ENCODE measurements at places on chromosomes 5 and 9. TPM values are rescaled to one million over a fixed set of nuclear protein-coding genes. Genes with fewer than 3 reads are reported as not detected.

DNA sequence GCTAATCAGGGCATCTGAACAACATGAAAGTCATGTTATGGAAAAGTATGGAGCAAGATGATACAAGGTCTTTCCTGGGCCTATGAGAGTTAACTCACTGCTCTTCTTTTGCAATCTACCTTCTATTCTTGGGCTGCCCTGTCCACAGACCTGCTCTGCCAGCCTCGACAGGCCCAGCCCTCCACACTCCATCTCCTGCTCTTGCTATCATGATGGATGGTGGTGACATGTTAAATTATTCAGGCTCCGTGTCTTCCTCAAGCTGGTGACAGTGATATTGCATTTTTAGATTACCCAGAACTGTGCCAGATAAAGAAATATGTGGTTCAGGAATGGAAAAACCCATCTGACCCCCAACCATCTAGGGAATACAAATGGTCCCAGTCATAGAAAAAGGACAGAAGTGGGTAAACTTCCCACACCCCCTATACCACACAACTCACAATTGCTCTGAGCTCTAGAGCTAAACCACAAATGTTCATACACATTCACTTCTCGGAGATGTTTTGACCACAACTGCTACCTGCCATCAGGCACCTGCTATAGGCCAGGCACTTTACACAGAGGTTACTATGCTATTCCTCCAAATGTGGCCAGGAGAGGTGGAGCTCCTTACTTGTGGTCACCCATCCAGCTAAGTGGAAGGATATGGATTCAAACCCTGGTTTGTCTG, 311.3 kb downstream of the ASTN2 start:
- DNase-seq, result no peak

DNA sequence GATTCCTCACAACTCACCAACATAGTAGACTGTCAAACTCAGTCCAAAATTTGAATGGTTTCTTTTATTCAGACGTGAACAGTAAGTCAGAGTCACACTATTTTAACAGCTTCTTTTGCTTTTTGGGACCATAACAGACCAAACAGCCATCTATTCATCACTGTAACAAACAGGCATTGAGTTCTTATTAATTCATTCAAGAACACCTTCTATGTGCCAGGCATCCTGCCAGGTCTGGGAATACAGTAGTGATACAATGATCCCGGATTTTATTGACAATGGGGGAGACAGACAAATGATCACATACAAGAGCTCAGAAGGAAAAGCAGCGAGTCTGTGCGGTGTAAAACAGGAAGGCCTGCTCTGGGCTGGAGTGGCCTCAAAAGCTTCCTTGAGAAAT, 153.3 kb upstream of the ERCC6L2 start:
- no peak for DNase-seq

GRCh38 chr9:33718987-33719386, 76.4 kb upstream of the PRSS3 start:
- DNase-seq, result peak; percentile 65

DNA sequence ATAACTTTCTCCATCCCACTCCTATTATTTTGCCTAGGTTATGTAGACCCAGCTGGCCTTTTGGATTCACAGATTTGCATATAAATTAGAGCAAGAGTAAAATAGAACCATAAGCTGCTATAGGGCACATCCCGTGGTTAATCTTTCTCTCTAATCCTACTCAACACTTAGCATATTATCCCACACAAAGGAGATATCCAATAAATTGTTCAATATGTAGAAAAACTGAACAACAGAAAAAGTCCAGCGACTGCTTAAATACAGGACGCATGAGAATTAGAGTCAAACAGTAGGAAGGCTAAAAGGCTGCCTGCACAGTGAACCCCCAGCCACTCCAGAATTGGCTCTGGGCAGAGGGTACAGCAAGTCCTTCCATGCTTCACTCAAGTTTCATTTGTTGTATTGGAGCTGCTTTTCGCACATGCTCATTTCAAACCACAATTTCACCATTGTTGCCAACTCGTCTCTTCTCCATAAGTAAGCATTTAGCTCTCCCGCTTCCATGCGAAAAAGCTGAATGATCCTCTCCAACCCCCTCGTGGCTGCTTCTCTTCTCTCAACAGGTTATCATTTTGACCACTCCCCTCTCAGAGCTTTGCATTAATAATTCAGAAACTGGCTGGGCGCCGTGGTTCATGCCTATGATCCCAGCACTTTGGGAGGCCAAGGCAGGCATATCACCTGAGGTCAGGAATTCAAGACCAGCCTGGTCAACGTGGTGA, 14.1 kb upstream of the IQGAP2 start:
- DNase-seq, result no peak

- no peak for DNase-seq
Measured at GRCh38 chr5:76855961-76856360, 6.1 kb downstream of the S100Z start.

DNA sequence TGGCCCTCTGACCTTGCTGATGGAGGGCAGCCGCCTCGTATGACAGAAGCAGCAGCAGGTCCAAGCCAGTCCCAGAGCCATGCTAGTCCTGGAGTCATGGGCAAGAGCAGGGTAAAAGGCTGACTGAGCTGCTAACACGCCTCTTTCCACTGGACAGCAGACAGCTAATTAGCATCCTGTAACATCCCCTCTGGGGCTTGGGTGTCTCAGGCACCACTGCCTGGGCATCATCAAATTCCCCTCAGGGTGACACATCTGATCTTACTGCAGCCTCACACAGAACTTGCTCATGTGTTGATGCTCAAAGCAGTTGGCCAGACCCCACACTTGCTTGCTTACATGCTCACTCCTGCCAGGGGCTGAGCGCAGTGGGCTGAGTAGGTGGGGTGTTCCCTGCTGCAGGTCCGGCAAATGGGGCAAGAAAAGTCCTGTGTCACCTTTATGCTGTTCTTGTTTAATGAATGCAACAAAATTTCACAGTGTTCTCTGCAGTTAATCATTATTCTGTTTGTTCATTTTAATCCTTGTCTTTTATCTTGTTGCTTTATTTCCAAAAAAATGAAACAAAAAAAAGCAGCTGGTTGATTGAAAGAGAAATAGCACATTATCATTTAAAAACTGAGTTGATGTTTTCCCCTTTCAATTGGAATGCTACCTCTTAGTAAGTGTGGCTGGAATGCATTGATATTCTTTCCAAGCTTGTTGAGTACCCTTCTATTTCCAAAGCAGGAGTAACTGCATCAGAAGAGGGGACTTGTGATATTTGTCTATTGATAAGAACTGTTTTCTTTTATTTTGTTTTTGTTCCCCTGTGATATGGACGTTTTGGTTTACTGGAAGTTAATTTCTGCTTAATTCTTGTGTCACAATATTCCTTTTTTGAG, 254.1 kb downstream of the CDH18 start:
- no peak for DNase-seq

DNA sequence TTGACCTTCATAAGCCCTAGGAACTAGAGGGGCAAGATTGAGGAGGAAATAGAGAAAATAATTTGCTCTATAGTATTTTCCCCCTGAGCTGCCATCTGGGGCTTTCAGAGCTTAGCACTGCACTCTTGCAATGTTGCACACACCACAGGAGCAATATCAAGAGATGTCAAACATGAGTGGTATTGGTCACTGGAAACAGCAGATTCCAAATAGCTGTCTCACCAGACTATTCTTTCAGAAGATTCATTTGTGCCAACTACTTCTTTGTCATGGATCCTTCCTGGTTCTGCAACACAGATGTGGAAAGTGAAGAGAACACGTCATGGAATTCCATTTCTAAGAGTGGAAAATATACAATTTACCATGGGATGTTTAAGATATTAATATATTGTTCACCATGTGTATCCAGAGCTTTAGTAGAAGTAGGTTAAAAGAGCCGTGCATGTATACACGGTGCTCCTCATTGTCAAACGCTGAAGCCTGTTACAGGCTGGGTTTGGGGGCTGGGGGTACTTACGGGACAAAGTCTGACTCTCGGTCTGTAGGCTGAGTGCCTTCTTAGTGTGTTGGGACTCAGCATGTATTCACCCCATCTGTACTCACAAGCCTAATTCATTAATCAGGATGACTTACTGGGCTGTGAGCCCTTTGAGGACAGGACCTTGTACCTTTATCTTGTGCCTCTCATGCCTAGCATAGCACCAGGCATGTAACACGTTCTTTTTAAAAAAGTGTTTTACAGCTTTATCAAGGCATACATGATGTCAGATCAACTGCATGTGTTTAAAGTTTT, 31.4 kb upstream of the GDNF start:
- no peak for DNase-seq

GRCh38 chr9:110802416-110803035, 133.9 kb downstream of the MUSK start:
- no peak for DNase-seq

DNA sequence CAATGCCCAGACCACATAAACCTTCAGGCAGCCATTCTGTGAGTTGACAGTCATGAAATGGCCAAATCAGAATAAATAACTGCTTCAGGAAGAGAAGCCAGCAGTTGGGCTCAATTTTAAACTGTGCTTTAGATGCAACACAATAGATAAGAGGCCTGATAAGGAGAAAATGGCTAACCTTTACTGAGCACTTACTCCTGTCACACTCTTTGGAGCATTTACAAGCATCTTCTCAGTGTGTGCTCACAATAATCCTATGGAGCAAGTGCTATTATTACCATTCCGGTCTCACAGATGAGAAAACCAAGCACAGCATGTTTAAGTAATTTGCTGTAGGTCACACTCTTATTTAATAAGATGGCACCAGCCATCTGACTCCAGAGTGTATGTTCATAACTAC, 11.5 kb upstream of the SH3RF2 start:
- no peak for DNase-seq

GRCh38 chr9:738209-738915, 103.1 kb upstream of the DMRT1 start:
- peak; percentile 80 for DNase-seq

DNA sequence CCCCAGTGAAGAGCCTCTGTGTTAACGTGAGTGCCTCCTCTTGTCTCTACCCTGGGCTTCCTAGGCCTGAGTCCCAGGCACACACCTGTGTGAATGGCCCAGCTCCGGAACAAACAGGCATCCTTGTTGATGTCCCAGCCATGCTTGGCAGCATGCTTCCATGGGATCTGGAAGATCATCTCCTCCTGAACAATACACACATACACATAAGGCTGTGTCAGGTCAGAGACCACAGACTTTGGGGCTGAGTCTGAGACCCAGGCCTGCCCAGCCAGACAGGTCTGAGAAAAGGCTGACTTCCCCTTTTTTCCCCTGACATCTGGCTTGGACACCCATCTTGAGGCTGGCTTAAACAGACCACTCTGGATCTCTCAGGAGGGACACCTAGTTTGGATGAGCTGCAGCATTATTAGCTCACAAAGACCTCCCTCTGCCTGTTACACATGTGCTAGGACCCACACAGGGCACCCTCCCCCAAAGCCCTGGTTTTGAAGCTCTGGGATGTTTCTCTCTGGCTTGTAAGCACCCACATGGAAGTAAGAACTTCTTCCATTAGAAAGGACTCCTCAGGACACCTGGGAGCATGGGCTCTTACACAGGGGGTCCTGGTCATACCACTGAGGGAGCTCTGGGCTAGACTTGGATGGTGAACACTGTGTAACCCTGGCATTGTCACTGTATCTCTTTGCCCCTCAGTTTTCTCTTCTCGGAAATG, 2.6 kb downstream of the IRF1 start:
- DNase-seq, result peak; percentile 20

The GKAP1 gene
- 6.1 TPM for total RNA-seq

- DNase-seq, result no peak
Measured at GRCh38 chr9:2043243-2043642, 28.1 kb downstream of the SMARCA2 start.

DNA sequence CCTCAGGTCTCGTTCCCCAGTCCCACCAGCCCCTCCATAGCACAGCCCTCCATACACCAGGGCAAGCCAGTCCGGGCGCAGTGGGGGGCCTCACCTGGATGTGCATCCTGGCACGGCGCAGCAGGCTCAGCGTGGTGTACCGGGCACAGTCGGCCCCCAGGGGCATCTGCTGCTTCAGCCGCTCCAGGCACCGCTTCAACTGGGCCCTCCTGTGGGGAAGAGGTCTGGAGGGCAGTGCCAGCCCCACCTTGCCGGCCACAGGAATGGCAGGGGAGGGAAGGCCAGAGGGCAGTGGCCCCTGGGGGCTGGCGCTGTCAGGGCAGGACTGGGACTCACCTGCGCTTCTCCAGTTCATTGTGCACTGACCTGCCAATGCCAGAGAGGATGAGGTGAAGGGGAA, 1.4 kb downstream of the MXD3 start:
- peak; percentile 23 for DNase-seq

GRCh38 chr9:69822116-69822750, 1.6 kb downstream of the CFAP95 start:
- no peak for DNase-seq

DNA sequence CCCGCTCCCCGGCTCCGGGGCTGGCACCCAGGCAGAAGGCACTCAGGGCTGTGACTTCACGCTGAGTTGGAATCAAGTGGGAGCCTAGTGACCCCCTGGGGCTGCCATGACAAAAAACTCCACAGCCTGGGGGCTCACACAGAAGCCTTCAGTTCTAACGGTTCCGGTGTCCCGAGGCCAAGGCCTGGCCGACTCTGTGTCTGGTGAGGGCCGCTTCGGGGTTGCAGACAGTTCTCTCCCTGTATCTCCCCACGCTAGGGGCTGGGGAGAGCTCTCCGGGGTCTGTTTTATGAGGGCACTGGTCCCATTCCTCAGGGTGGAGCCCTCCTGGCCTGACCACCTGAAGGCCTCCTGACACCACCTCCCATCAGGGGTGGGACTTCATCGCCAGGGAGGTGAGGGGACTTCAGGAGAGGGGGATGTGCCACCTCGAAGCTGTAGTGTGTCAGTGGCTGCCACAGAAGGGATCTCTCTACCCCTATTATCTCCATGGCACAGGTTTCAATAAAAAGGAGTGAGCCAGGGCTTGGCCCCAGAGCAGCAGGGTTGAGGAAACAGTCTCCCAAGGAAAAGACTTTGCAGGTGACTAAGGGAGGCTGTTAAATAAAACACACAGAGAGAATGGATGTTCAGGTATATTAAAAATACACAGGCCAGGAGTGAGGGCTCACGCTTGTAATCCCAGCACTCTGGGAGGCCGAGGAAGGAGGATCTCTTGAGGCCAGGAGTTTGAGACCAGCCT, 1.5 kb upstream of the SLC6A3 start:
- no peak for DNase-seq

DNA sequence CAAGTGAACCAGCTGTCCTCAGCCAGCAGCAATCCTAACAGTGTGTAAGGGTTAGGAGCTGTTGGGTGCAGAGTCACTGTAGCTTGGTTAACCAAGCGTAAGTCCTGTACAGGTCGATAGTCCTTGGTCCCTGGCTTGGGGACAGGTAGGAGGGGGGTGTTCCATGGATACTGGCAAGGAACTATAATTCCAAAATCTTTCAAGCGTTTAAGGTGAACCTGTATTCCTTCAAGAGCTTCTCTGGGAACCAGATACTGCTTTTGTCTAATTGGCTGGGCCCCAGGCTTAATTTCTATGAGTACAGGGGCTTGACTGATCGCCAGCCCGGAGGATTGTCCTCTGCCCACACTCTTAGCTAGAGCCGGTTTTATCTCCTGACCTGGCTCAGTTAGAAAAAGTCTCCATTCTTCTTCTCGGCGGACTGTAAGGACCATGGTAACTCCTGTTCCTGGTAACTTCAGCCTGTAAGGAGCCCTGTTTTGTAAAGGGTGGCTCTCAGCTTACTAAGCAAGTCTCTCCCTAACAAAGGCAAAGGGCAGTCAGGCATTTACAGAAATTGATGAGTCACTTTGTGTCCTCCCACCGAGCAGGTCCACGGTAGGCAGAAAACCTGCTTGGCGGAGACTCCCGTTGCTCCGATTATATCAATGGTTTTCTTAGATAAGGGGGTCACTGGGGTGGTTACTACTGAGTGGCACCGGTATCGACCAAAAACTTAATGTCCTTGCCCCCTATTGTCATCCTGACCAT, 6.0 kb upstream of the ZNF354C start:
- DNase-seq, result no peak

All from upper lobe of left lung (tissue), 6 donors.